ENCODE measurements at places on chromosomes 12 and 14.

- DNase-seq: no peak
Observed at GRCh38 chr14:102691763-102692162, 85.5 kb upstream of the TRAF3 start.

- DNase-seq: no peak
Observed at GRCh38 chr14:102633906-102634595, 41.6 kb downstream of the RCOR1 start.

DNA sequence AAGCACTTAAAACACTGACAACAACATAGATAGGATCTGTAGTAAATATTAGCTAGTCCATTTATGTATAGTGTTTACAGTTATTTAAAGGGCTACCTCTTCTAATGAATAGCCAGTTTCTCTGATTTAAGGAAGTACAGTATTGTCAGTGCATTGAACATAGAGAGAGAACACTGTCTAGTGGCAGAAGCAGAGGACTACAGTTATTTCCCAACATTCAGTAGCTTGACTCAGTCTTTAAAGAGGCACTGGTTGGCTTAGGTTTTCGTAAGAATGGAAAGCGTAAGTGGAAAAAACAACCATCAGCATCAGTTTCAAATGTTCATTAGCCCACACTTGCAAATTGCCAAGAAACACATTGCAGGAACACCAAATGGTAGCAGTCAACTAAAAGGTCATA lies 125.0 kb upstream of the HMGA2 start:
- DNase-seq: no peak

DNA sequence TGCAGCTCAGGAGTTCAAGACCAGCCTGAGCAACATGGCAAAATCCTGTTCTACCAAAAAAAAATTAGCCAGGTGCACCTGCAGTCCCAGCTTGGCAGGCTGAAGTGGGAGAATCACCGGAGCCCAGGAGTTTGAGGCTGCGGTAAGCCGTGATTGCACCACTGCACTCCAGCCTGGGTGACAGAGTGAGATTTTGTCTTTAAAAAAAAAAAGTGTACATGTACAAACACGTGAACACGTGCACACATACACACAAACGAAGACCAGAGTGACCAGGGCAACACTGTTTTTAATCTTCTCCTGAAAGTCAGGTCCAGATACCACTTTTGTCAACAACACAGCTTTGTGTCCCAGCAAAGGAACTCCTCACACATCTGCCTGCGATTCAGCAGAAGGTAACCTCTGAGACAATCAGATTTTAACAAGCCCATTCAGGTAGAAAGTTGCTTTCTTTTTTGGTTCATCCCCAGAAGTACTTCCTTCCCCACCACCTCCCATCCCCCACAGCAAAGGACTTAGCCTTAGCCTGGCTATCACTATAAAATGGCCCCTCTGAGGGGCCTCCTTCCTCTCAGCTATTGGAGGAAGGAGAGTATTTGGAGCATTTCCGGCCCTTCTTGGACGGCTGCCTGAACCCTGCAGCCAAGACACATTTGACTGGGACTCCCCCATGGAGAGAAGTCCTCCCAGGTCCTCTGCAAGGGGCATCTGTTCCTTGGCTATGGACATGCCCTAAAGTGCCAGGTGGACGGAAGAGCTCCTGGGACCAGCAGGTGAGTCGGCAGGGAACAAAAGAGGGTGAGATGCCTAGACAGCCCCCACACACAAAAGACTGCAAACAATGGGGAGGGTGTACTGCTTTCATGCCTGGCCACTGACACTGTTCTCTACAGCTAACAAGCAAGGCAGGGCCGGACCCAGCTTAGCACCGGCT lies 9.8 kb downstream of the CTDSP2 start:
- no peak for DNase-seq

GRCh38 chr12:13365748-13366366 lies 169.3 kb downstream of the EMP1 start:
- no peak for DNase-seq

- no peak for DNase-seq
Observed at GRCh38 chr12:29578070-29578469, 80.6 kb upstream of the OVCH1 start.

GRCh38 chr12:129844662-129845220 lies 59.1 kb downstream of the TMEM132D start:
- no peak for DNase-seq

DNA sequence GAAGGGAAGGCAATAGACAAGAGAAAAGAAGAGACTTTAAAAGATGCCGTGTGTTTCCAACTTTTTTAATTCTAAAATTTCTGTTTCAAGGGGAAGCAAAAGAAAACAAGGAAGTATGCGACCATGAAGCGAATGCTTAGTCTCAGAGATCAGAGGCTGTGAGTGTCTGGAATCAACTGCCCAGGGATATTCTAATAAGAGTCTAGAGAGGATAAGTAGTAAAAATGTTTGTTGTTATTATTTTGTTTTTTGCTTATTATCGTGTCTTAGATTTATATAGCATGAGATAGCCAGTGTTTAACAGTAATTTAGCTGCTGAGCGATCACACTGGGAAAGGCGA lies 421 bp downstream of the FCF1 start:
- no peak for DNase-seq

GRCh38 chr14:96380735-96381134 lies 11.2 kb upstream of the AK7 start:
- DNase-seq: no peak

Data from stimulated activated CD8-positive, alpha-beta memory T cell treated with anti-CD3 and anti-CD28 coated beads, Interleukin-12 subunit alpha, Interleukin-12 subunit beta, amount 100 ng/mL, for 4 hours (primary cell).